Hematopoietic multipotent progenitor cell treated with erythropoietin and hydrocortisone succinate and interleukin-3 and kit ligand, for 17 days (in vitro differentiated cells): ENCODE measurements at places on chromosomes 2 and 18.

GRCh38 chr2:120275617-120276400 is 23.2 kb downstream of the RALB start:
- DNase-seq, result no peak

GRCh38 chr2:227301523-227301922 is 23.5 kb upstream of the MFF start:
- DNase-seq, result no peak

DNA sequence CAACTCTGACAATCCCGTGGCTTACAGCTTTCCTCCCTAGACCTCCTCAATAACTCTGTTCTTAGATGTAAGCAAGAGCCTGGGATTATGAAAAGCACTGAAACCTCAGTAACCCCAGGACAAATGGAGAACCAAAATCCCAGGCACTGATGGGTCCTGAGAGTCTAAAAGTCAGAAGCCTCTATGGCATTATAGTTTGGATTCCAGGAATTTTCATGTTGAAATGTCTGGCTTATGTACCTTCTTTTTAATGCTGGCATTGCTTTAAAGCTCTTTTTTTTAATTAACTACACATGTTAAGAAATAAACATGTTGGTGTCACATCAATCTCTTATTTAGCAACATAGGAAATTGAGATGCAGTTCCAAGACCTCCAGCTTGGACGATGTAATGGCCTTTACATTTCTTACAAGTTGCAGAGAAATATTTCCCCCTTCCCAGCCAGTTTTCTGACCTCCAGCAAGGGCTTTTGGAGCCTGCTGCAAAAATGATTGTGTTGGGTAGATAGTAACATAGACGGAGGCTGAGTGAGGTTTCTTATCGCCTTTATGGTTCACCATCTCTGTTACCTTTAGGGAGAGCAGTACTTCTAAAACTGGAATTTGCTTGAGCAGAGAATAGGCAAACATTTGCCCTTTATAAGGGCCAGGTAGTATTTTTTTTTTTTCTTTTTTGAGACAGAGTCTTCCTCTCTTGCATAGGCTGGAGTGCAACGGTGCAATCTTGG is 84.8 kb upstream of the RASGRP3 start:
- DNase-seq, result no peak

GRCh38 chr2:182077023-182077422 is 91.4 kb downstream of the PPP1R1C start:
- no peak for DNase-seq

GRCh38 chr2:196750291-196750923 is 49.1 kb downstream of the GTF3C3 start:
- no peak for DNase-seq

DNA sequence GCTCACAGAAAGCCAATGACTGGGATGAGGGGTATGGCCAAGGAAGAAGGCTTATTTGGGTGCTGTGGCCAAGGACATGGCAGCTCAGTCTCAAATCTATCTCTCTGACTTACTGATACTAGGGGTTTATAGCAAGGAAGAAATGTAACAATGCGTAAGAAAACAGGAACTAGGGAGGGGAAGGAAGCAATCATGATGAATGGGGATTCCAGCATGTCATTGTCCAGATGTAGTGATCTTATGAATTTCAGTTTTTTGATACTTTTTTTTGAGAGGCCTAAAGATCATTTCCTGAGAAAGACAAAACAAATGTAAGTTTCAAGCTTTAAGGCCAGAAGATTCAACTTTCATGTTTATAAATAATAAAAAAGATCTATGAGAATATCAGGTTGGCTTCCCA is 298.6 kb upstream of the FAM98A start:
- DNase-seq, result no peak

- peak; percentile 49 for DNase-seq
These were observed 802 bp upstream of the SAP130 start for GRCh38 chr2:128028668-128029054.

DNA sequence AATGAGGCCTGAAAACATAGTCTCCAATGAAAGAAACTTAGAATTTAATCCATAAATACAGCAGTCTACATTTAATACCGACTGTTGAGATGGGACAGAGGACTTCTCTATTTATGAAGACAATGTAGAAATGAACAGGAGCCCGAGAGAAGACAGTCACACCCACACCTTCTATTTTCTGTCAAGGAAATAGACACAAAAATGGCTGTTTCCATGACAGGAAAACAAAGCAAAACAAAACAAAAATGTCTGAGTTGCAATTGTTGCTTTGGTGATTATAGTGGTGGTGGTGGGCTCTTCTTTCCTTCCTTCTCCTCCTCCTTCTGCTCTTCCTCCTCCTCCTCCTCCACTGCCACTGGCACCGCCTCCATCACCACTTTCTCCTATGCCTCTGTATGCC is 72.3 kb upstream of the CCDC68 start:
- no peak for DNase-seq

DNA sequence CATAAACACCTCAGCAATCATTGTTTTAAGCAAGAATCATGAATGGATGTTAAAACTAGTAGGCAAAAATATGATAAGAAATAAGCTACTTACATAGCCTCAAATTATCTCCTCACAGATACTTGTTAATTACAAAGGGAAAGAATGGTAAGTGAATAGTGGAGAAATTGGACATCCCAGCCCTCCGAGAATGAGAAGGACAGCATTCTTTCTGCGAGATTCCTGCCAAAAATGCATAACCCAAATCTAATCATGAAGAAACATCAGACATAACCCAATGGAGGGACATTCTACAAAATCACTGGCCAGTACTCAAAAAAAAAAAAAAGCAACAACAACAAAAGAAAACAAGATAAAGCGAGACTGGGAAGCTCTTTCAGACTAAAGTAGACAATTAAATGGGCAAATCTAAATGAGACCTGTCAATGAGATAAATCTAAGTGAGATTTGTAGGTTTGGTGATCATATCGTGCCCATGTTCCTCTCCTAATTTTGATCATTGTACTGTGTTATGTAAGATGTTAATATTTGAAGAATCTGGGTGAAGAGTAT is 57.9 kb upstream of the GLI2 start:
- no peak for DNase-seq

- no peak for DNase-seq
These were observed 40.3 kb downstream of the RBMS1 start for GRCh38 chr2:160453111-160453820.

DNA sequence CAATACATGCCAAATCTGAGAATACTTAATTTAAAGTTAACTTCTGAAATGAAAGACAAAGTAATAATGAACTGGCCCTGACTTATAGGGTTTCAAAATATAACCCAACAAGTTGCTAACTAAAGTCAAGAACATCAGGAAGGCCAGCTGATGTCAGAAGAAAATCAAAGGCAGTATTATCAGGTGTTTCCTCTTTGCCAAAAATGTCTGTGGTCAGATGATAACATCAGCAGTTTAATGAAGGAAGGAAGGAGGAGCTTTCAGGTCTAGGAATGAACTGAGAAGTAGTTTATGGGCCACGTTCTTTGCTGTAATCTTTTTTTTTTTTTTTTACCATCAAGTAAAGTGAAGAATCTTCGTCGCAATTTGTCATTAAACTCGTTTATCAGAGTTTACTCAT is 40.9 kb downstream of the CDH2 start:
- no peak for DNase-seq

DNA sequence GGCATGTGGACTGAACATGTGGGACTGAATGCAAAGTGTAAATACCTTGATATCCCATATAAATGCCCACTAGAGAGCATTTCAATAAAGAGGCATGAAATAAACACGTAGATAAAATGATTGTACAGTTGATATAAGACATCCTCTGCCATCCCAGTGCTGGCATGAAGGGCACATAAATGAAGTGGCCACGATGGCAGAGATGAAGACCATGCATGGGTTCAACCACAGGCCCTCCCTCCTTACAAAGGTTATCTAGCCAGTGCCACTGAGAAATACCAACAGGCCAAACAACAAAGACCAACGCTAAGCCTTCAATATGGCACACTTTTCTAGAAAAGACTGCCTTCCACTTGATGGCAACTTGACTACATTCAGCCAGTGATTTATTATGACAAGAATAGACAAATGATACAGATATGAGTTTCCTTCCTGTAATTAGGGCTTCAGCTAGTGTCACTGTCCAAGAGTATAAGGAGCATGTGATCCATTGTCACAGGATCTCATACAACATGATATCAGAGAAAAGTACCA is 493.9 kb upstream of the MAP2 start:
- DNase-seq, result no peak

GRCh38 chr2:128422571-128422970 is 103.9 kb upstream of the HS6ST1 start:
- DNase-seq, result no peak

DNA sequence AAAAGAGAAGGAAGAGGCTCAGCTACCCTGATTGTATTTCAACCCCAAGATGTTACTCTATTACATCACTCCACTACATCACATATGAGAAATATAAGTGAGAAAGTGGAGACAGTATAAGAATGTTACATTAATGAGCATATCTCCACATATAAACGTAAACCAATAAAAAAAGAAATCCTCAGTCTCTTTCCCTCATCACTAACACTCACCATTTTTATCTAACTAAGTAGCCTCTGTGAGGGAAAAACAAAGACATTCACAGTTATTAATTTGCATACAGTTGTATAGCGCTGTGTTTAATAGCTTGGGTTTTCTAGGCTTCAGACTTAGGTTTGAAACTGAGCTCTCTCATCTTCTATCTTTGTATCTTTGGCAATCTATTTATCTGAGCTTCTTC is 489.1 kb upstream of the LRRTM4 start:
- DNase-seq, result no peak
